Activated CD8-positive, alpha-beta memory T cell treated with anti-CD3 and anti-CD28 coated beads for 1 hour (primary cell): ENCODE measurements at places on chromosomes 5 and 9.

DNA sequence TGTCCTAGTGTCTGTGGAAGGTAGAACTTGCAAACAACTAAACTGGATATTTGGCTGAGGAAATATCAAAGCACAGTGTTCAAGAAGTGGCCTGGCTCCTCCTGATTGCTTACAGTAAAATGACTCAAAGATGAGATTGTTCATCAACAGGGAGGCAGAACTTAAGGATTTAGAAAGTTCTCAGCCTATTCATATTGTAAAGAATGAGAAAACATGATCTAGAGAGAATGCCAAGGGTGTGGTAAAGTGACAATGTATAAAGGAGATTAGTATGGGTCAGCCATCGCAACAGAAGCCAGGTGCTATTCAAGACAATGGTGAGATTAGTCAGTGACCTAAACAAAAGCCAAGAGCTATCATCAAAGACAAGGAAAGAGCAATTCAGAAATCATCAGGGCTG, 372.3 kb downstream of the SPOCK1 start:
- no peak for DNase-seq

GRCh38 chr9:615756-616155, 225.7 kb upstream of the DMRT1 start:
- no peak for DNase-seq

- DNase-seq, result no peak
Measured at GRCh38 chr9:101457003-101457402, 21.4 kb upstream of the ALDOB start.

GRCh38 chr9:134179595-134179917, 15.2 kb upstream of the RNU6ATAC start:
- no peak for DNase-seq

DNA sequence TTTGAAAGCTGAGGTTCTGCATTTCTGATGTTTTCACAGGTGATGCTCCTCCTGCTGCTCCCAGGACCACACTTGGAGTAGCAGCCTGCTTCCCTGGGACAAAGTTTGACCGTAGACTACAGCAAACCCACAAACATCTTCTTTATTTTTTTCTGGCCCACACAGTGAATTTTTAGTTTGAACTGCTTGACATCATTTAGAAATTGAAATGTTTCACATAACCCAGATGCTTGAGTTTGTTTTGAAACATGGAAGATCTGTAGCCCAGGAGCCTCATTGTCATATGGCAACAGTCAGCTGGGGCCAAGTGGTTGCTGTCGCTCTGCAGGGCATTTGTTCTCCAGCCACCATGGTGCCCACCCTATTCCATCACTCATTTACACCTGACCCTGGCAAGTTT, 8.4 kb downstream of the SH3TC2 start:
- DNase-seq, result no peak

GRCh38 chr5:130939059-130939458, 226.0 kb downstream of the HINT1 start:
- DNase-seq, result no peak

- no peak for DNase-seq
Measured at GRCh38 chr9:82090046-82090445, 101.5 kb downstream of the SPATA31D1 start.

DNA sequence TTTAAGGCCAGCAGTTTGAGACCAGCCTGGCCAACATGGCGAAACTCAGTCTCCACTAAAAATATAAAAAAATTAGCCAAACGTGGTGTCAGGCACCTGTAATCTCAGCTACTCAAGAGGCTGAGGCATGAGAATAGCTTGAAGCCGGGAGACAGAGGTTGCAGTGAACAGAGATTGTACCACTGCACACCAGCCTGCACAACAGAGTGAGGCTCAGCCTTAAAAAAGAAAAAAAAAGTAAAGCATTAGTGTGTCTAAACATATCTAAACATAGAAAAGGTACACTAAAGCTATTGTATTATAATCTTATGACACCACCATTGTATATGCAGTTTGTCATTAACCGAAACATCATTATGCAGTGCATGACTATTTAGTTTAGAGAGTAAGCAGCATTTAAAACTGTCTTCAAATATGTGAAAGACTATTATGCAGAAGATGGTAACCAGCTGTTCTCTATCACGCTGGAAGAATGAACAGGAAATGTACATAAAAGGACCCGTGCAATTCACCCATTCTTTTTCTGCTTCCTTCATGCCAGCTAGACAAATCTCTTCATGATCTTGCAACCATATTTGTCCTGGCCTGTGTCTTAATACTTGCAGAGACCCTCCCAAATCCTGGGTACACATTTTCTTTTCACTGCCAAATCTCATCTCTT, 58.6 kb downstream of the ITGA1 start:
- DNase-seq, result no peak

DNA sequence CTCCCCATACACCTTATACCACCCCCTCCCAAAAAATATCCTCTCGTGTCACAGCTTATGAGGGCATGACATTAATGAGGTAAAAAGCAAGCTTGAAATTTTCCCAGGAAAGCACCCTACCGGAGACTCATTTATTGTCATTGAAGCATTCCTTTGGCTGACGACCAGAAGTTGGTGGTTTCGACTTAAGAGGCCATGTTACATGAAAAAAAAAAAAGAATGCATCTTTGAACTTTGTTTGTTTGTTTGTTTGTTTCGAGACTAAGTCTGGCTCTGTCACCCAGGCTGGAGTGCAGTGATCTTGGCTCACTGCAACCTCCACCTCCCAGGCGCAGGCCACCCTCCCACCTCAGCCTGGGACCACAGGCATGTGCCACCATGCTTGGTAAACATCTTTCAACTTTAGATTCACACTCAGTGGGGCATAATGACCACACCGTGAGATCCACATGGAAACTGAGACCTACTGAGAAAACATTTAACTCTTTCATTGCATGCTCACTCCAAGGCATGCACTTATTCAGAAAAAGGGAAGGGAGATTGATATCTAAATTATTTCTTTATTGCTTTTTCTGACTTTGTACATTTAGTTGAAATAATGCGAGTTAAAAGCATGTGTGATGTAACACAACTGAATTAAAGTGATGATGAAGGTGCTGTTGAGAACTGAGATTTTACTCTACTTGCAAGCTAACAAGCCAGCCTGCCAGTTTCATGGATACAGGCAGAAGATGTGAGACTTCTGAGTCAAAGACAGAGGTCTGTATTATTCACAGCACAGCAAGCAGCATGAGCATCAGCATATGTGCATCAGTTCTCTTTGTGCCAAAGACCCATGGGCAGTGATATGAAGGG, 5.1 kb upstream of the RAB14 start:
- DNase-seq, result no peak

DNA sequence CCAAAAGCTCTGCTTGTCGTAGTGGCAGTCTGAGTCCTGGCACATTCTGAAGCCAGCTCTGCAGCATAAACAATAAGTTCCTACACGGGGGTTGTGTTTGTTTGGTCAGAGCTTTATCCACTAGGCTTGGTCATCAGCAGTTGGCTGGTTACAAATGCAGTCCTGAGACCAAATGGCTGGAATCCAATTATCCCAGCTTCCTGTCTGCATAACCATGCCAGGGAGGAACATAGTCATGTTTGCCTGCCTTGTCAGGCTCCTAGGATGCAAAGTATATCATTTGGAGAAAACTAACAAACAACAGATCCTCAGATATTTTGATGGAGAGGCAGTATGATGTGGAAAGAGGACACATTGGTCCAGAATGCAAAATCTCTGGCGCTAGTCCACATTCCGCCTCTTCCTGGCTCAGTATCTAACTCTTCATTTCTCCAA, 85.8 kb downstream of the FBXO38 start:
- no peak for DNase-seq
